ENCODE measurements at places on chromosomes 16 and 17.

- no peak for DNase-seq
These were observed 2.0 kb upstream of the AATF start for GRCh38 chr17:36946726-36947091.

GRCh38 chr16:1378087-1378803, 26.5 kb downstream of the GNPTG start:
- DNase-seq: no peak

GRCh38 chr16:12252616-12253015, 276.1 kb downstream of the SNX29 start:
- DNase-seq: no peak

DNA sequence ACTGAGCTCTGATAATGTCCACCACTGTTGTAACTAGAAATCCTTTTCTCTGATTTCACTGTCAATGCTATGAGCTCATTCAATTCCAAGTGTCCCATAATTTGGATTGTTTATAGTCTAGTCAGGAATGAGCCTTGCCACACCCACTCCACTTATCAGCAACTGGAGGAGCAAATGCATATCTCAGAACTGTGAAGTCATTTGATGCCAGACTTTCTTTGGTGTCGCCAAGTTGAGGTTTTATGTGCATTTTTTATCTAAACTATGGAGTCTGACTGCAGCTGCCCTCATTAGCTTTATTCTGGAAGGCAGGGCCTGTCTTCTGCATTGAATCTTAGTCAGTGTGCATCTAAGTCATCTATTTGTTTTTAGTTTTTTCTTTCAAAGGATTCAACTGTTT, 361.3 kb downstream of the PMP22 start:
- DNase-seq: no peak

DNA sequence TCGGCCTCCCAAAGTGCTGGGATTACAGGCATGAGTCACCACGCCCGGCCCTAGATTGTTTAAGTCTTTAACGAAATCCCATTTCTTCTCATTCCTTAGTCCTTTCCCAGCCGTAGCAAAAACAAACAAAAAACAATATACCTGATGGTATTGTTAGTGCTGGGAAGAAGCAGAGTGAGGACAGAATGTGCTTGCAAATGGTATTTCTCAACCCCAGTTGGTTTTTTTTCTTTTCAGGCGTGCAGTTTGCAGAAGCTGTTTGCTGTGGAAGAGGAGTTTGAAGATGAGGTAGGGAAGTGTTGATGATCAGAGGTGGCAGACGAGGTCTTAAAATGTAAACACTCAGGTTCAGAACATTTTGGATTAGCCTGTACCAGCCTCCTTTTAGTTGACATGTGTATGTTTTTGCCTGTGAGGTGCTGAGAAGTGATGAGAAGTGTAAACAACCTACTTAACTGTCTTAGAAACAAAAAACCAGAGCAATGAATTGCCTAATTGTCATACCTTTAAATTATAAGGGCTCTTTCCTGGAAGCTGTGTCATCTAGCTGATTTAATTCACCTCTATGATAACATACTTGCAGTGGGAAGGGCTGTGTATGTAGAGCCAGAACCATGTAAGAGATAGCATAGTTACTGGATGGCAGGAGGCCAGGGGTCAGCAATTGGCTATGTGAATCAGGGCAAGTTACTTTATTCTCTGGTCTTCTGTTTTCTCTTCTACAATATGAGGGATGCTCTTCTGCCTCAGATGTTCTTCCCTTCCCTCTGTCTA, 3.4 kb downstream of the HROB start:
- no peak for DNase-seq

DNA sequence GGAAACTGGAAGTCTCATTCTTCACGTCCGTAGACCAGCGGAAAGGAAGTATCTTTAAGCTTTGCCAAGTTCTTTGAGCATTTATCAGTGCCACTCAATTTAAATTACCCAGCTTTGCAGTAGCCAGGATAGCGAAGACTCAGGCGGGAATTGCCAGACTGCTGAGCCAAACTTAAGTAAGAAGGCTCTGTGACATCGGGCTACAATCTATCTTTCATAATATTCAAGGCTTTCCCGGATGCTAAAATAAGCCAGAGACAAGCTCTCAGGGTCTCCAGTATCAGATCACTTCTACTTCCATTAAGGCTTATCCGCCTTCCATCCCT, 436 bp upstream of the BRIP1 start:
- DNase-seq: no peak

GRCh38 chr17:12310811-12311210, 290.1 kb downstream of the MAP2K4 start:
- no peak for DNase-seq

DNA sequence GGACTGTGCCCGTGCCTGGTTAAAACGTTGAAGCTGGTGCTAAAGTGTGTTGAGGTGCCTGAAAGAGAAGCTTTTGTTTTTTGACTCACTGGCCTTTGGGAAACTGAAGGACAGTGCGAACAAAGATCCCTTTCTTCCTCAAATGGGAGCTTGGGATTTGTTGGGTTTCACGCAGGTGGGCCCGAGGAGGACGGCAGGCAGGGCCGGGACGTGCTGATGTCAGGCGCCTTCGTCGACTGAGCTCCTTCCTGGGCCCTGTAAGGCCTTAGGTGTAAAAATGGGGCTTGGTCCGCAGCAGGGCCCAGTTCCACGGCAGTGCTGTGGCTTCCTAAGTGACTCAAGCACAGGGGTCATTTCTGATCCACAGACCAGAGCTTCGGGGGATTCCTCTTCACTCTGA, 106.9 kb downstream of the BANP start:
- no peak for DNase-seq

- DNase-seq: no peak
These were observed 22.6 kb upstream of the MPHOSPH6 start for GRCh38 chr16:82192665-82193064.

- DNase-seq: no peak
These were observed 5.5 kb downstream of the TANGO6 start for GRCh38 chr16:68848786-68849185.

- peak; percentile 95 for DNase-seq
These were observed at the start of gene LONP2 for GRCh38 chr16:48244080-48244862. Gene LONP2, plus strand, starts transcription at chr16:48244300. Its CDS starts 89 bp downstream, at chr16:48244389.

GRCh38 chr17:72188801-72189200, 68.0 kb downstream of the SOX9 start:
- DNase-seq: no peak

DNA sequence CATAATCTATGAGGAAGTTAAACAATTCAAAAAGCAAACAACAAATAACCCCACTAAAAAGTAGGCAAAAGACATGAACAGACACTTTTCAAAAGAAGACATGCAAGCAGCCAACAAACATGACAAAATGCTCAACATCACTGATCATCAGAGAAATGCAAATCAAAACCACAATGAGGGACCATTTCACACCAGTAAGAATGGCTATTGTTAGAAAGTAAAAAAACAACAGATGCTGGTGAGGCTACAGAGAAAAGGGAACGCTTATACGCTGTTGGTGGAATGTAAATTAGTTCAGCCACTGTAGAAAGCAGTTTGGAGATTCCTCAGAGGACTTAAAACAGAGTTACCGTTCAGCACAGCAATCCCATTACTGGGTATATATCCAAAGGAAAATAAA, 24.4 kb downstream of the TNFRSF13B start:
- DNase-seq: no peak

DNA sequence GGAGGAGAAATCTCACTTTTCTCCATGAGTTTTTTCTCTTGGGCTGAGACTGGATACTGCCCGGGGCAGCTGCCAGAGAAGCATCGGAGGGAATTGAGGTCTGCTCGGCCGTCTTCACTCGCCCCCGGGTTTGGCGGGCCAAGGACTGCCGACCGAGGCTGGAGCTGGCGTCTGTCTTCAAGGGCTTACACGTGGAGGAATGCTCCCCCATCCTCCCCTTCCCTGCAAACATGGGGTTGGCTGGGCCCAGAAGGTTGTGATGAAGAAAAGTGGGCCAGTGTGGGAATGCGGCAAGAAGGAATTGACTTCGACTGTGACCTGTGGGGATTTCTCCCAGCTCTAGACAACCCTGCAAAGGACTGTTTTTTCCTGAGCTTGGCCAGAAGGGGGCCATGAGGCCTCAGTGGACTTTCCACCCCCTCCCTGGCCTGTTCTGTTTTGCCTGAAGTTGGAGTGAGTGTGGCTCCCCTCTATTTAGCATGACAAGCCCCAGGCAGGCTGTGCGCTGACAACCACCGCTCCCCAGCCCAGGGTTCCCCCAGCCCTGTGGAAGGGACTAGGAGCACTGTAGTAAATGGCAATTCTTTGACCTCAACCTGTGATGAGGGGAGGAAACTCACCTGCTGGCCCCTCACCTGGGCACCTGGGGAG, 19.1 kb downstream of the NGFR start:
- DNase-seq: no peak

DNA sequence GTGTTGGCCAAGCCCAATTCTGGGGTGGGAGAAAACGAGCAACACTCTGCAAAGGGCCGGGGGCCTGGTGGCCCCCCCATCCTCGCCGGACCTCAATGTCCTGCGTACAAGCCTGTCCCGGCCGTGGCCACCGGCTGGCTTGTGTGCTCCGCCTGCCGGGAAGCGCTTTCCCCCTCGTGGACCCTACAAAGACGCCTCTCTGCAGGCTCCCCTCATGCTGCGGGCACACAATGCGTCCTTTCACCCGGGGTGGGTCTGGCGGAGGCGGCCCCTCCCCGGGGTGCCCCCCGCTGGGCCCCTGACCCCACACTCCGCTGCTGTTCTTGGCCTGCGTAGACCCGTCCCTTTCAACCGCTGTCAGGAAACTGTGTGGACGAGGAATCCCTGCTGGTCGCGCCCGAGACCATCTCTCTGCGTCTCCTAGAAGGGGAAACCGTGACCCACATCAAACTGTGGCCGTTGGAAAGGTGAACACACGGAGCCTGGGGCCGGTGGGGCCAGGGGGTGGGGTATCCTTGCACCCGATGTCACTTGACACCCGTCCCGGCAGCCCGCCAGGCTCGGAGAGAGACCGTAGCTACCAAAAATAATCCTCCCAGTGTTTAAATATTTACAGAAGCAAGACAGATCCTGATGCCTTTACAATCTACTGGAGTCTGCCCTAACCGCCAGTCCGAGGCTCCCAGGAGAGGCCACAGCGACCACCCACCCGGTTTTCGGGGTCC, 43.6 kb downstream of the TBC1D16 start:
- no peak for DNase-seq

GRCh38 chr17:59175076-59175475, 19.5 kb downstream of the PRR11 start:
- no peak for DNase-seq

DNA sequence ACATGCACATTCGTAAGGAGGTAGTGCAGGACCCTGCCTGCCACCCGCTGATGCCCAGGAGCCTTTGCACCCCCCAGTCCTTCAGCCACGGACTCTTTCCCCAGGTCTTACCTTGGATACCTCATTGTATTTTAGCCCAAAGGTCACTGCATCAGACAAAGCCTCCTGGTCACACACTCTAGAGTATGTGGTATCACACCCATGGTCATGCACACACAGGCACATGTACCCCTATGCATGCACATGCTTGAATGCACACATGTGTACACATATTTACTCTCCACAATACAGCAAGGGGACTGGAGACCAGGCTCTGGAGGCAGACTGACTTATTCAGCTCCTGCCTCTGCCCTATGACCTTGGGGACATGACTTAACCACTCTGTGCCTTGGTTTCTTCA, 357.5 kb downstream of the C16orf95 start:
- DNase-seq: no peak

GRCh38 chr17:48427598-48427997, 2.4 kb downstream of the SKAP1 start:
- DNase-seq: peak; percentile 52

- no peak for DNase-seq
These were observed 179.6 kb downstream of the AIPL1 start for GRCh38 chr17:6255322-6255721.

- DNase-seq: no peak
These were observed 73.2 kb downstream of the RTN4RL1 start for GRCh38 chr17:1951920-1952319.

DNA sequence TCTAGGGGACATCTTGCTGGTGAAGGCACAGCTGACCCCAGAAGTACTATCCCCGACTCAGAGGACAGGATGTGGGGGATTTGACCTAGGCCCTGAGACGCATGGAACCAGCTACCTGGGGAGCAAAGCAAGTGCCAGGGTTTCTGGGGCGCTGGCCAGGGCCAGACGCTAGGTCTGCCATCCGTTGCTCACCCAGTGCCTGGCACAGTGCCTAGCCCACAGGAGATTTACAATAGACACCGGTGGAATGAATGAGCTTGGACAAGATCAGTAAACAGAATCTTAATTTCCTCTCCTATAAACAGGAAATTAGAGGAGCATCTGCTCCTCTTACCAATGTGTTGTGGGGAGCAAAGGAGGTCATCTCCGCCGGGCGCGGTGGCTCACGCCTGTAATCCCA, 5.0 kb downstream of the RPRML start:
- DNase-seq: no peak

- DNase-seq: peak; percentile 82
These were observed 22.4 kb upstream of the EIF1 start for GRCh38 chr17:41666237-41666641.

DNA sequence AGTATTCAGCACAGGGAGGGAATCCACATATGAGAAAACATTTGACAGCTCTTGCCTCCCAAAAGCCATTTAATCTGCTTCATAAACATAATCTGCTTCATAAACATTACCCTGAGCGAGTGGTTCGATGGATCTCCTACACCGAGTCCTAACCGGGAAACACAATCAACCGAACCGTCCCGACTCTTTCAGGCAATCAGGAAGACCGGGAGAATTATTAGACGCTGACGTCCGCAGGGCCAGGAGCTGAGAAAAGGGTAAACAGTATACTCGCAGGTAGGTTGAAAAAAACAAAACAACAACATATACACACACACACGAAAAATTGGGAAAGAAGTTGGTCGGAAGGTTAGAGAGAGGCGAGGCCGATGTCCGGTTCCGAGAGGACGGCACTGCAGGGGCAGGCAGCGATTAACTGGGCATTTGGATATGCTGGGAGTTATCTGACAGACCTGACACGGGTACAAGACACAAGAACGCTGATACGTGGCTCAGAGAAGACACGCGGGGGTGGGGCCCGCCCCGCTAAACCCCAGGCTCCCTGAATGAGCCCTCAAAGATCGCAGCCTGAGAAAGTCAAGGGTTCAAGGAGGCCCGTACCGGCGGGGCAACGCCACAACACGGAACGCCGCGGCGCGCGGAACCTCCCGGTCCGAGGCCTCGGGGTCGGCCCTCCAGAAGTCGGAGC, 585 bp downstream of the AP1G1 start:
- no peak for DNase-seq

DNA sequence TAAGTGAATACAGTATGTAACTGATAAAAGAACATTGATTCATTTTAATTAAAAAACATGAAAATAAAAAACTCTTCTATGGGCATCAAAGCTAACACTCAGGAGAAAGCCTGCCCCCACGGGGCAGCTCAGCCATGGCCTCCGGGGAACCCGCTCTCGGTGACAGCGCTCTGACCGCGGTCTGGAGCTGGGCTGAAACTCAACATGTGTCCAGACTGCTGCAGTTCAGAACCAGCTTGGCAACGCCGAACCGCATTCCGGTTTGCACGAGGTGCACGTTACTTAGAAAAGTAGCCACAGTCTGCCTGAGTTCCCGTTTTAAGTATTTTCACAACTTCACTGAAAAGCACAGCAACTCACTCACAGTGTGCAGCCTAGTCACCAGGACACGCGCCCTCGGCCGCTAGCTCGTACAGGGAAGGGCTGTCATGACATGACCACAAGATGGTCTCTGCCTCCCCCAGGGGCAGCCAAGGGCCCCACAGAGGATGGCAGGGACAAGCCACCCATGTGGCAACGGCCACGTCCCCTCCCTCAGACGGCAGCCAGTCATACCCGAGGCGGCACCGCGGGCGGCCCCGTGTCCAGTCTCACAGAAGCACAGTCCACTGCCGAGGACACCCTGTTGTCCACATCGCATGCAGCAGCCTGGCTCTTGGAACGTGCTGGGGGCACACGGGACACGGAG, 77.1 kb upstream of the METRNL start:
- DNase-seq: no peak
